ENCODE measurements at places on chromosomes 7 and 10. TPM values are rescaled to one million over a fixed set of nuclear protein-coding genes. Genes with fewer than 3 reads are reported as not detected.
A peak's percentile ranks its signal among the peaks of the same experiment; 100 is the strongest.

Gene CD36
- total RNA-seq, result 3.8 TPM

GRCh38 chr7:137507096-137507495 lies 163.6 kb upstream of the PTN start:
- no peak for DNase-seq

DNA sequence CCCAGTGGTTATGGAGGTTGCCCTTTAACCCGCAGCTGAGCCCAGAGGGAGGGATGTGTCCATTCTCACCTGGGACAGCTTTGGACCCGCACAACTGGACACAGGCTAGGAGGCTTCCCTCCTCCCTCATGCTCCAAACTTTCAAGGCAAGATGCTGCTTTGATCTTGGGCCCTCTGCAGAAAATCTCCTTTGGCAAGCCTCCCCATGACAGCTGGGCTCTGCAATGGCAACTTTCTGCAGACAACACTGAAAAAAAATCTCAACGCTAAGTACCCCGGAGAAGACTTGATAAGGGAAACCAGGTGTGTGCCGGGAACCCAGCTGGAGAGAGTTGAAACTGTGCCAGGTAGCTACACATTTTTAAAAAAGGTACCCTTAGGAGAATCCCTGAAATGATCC lies 610.1 kb downstream of the LRMDA start:
- DNase-seq, result no peak

Gene VSIR
- total RNA-seq, result 29.0 TPM

GRCh38 chr7:88826222-88826621 lies 30.7 kb upstream of the TEX47 start:
- DNase-seq, result no peak

Gene NOS3
- 0.55 TPM for total RNA-seq

- no peak for DNase-seq
These were observed 209.1 kb downstream of the BICC1 start for GRCh38 chr10:58721601-58722281.

DNA sequence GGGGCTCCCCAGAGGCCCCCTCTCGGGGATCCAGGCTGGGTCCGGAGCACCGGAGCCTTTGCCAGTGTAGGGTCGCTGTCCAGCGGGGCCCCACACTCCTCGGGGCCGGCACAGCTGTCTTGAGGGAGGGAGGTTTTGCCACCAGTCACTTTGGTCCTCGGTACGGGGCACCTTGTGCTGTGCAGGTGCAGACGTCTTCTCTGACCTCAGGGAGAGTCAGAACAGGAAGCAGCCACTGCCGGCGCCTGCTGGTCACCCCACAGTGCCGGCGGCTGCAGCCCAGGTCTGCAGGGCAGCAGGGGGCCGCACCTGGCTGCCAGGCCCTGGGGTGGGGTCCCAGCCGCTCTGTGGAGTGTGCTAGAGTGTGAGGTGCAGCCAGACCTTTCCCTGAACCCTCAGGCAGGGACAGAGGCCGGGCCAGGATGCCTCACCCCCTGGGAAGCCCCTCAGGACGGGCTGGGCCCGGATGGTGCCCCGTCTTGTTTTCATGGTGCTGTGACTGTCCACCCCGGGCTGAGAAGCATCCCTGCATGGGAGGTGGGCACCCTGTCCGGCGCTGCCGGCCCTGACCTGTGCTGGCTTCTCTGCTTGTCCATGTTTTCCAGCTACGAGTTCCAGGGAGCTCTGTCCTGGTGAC lies 8.2 kb downstream of the MAFK start:
- no peak for DNase-seq

- DNase-seq, result no peak
These were observed 325.6 kb downstream of the SORCS3 start for GRCh38 chr10:104966563-104967297.

DNA sequence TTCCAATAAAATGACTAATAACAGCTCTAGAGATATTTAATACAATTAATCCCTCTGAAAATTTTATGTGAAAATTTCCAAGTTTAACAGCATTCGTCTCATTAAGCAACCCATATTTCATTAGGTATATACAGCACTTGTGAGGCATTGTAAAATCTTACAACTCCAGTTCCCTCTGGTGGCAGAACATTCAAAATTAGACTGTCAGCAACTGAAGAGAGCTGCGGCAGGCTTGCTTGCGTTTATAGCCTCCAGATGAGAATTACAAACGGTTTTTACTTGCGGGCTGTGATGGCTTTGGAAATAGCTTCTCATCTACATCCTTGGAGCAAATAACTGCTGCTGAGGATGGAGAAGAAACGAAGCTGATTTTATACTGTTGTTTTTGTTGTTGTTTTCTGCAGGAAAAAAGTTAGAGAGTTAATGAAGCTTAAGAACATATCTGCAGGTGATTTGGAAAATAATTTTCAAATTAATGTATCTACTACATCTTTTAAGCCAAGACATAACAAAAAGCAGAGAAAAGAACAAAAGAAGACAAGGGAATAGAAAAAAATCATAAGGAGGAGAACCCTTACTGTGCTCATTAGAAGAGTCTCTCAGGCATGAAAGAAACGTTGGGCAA lies 171.3 kb downstream of the MAGI2 start:
- DNase-seq, result peak; percentile 84

Gene GPAM
- 13.2 TPM for total RNA-seq

Gene NUDT13
- total RNA-seq, result 2.1 TPM

DNA sequence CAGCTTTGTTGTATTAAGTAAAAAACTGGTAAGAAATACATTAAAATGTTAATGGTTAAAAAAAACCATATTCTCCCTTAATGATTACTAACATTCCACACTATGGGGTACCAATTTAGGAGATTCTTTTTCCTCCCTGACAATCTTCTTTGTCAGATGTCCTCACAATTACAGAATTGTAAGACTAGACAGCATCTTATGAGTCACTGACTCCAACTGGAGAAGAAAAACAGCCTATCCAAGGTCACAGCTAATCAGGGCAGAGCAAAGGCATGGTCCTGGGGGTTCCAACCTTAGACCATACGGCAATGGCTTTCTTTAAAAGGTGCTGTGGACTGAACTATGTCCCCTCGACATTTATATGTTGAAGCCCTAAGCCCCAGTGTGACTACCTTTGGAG lies 127.6 kb downstream of the DLG5 start:
- DNase-seq, result no peak

GRCh38 chr7:49125246-49125645 lies 200.9 kb downstream of the CDC14C start:
- DNase-seq, result no peak

GRCh38 chr7:144384555-144385245 lies 18.8 kb downstream of the NOBOX start:
- no peak for DNase-seq

- DNase-seq, result peak; percentile 61
These were observed 81.7 kb downstream of the NRP1 start for GRCh38 chr10:33252794-33253203.

Gene ZNF736
- 5.8 TPM for total RNA-seq

GRCh38 chr7:151122796-151123157 lies 36.5 kb downstream of the AGAP3 start:
- no peak for DNase-seq

Gene MLXIPL
- not detected for total RNA-seq

DNA sequence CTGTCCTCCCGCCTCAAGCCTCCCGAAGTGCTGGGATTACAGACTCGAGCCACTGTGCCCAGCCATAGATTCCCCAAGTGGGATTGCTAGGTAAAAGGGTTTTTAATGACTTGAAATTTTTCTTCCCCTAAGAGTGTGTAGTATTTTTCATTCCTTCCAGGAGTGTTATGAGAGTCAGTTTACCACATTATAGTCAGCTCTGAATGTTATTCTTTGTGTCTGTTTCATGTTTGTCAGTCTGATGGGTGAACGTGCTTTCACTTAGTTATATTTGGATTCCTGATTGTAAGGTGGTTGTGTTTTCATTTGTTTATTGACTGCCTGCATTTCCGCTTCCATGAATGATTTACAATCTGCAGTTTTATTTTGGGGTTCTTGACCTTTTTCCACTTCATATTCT lies 6.3 kb downstream of the ZNF212 start:
- DNase-seq, result no peak

DNA sequence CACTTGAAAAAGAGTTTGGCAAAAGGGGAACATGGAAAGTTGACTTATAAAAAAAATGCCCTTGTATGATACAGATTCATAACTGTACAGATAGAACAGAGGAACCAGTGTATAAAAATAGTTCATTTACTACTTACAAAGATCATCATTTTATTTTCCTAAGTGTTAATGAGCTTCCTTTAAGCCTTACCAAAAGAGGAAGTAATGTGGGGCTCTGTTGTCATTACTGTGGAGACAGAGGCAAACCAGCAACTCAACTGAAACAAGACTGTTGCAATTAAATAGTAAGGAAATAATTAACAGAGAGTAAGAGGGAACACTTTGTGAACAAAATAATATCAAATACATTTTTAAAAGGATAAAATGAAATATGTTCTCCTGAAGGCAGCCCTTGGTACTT lies 526.2 kb upstream of the ADARB2 start:
- DNase-seq, result no peak

Gene TFPI2
- total RNA-seq, result 38.2 TPM

DNA sequence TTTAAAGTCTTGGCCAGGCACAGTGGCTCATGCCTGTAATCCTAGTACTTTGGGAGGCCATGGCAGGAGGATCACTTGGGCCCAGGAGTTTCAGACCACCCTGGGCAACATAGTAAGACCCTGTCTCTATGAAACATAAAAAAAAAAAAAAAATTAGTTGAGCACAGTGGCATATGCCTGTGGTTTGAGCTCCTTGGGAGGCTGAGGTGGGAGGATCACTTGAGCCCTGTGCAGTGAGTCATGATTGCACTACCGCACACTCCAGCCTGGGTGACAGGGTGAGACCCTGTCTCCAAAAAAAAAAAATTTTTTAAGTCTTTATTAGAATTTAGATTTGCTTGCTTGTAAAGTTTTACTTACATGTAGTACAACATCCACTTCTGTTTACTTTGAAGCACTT lies 14.0 kb downstream of the WNT2 start:
- DNase-seq, result no peak

- no peak for DNase-seq
These were observed 557 bp downstream of the BAG3 start for GRCh38 chr10:119651514-119652360.

Gene ABCB4
- not detected for total RNA-seq

- DNase-seq, result peak; percentile 58
These were observed 305.6 kb upstream of the FZD1 start for GRCh38 chr7:90958647-90959046.

Gene NPM3
- total RNA-seq, result 60.6 TPM

DNA sequence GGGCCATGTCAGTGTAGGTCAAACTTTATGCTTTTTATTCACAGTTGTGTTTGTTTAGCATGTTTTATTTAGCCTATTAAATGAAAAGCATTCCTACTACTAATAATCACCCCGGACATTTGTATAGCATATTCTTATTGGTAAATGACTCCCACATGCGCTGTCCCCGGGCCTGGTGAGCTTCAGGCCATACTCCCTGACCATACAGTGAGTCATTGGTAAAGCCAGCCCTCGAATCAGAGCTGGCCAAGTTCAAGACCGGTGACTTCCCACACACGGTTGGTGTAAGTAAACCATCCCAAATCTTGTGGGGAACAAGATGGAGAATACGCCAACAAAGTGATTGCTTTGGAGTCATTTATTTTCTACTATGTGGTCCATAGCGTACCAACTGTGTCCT lies 238.7 kb upstream of the TCF7L2 start:
- peak; percentile 90 for DNase-seq

Gene PILRA
- total RNA-seq, result 0.31 TPM

Gene RBP3
- not detected for total RNA-seq

DNA sequence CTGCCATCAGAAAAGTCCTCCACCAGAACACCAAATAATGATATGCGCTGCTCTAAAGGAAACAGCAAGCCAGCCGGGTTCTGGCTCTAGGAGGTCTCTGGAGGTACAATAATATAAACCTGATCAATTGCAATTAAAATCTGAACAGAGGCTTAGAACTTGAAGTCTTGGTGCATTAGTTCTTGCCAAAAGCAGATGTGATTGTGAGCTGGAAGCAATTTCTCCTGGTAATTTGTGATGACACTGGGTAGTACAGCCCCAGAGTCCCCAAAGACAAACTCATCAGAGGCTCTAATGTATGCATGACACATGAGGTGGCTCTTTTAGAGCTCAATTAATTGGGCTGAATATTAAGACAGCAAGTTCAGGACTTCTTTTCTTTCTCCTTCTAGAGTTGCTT lies 3.3 kb downstream of the ETV1 start:
- DNase-seq, result no peak

DNA sequence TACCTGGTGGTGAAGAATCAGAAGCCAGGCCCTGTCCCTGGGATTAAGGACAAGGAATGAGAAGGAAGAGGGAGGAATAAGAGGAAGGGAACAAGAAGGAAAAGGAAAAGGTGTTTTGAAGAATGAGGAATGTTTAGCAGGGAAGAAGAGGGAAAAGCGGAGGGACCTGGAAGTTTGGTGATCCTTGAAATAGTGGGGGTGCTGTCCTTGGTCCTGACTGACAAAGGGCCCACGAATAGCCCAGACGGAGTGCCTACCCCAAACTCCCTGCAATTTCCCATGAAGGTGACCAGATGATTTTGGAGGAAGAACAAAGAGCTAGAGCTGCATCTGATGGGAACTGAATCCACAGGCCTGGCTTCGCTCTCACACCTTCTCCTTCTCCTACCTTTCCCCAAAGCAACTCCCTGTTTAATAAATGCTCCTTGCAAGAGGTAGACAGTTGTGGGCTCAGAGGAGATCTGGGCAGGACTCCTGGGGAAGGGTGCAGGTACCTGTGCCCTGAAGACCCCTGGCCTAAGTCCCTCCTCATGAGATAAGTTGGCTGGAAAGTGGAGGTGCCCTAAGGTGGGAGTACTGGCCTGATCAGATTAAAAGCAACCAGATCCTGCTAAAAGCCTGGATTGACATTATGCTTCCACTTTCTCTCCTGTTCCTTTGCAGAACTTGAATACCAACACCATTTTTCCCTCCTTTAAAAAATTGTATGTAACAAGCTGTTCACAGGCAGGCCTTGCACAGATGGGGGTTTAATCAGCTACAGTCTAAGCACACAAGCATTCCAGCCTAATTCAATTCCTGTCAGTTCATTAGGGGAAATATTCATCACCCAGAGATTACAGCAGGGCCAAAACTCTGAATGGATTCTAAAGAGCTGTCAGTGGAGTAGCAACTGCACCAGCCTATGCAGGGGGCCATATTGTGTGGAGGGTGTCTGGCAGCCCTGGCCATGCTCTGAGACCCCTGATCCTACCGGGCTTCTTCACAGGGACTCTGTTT lies 19.4 kb downstream of the KAZALD1 start:
- no peak for DNase-seq

Gene IFIT2
- total RNA-seq, result 9.8 TPM

Gene SP8
- total RNA-seq, result not detected

GRCh38 chr7:152872061-152872744 lies 112.7 kb downstream of the ACTR3B start:
- no peak for DNase-seq

Gene NPY
- not detected for total RNA-seq

- DNase-seq, result peak; percentile 65
These were observed 109.2 kb downstream of the EPC1 start for GRCh38 chr10:32237644-32238345.

DNA sequence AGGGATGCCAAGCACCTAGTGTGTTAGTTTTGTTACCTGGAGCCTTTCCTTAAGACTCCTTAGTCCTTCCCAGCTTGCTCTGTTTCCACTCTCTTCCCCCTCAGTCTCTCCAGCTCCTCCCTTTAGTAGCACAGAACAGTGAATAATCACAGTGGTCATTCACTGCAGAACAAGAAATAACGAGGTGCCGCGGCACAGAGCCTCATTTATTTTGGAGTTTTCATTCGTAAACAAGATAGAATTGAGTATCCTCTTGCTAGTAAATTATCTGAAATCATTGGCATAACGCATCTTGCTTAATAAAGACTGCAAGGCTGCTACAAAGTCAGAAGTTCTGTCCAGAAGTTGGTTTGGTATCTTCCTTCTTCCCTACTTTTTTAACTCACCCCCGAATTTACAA lies 129.3 kb upstream of the LANCL2 start:
- DNase-seq, result no peak
